ENCODE measurements at places on chromosomes 1 and 21.

DNA sequence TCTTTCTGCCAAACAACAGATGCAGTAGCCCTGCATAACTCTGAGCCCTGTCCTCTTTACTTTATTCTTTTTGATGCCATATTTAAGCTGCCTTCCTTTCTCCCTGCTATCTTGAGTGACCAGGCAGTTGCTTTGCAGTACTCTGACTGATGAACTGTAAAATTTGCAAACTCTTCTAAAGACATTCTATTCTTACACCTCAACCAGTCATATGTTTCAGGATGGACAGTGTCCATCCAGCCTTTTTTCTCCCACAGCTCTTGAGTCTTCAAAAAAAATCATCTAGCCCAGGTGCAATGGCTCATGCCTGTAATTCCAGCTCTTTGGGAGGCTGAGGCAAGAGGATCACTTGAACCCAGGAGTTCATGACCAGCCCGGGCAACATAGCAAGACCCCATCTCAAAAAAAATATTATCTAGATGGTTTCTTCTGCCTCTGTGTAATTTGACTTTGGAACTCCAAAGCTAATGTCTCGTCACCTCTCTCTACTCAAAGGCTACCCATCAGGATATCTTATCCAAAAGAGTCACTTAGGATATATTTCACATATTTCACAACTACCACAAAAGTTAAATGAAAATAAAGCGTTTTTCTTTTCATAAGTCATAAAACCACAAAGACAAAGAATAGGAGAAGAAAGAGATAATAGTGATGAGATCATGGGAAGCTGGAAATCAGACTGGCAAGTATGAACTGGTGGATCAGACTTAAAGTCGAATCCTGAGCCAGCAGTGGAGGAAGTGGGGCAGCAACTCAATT, 54.6 kb upstream of the IPO9 start:
- ATAC-seq, result no peak

DNA sequence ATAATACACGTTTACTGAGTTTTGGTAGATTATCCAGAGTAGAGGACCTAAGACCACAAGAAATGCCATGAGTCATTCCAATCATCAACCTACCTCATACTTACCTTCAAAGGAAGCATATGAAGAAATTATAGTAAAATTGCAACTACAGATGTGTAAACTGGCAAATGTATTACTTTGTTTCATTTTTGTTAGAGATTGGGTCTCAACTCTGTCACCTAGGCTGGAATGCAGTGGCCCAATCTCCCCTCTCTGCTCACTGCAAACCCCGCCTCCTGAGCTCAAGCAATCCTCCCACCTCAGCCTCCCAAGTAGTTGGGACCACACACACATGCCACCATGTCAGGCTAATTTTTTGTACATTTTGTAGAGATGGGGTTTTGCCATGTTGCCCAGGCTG, 5.2 kb downstream of the TMCO1 start:
- ATAC-seq, result peak; percentile 79

DNA sequence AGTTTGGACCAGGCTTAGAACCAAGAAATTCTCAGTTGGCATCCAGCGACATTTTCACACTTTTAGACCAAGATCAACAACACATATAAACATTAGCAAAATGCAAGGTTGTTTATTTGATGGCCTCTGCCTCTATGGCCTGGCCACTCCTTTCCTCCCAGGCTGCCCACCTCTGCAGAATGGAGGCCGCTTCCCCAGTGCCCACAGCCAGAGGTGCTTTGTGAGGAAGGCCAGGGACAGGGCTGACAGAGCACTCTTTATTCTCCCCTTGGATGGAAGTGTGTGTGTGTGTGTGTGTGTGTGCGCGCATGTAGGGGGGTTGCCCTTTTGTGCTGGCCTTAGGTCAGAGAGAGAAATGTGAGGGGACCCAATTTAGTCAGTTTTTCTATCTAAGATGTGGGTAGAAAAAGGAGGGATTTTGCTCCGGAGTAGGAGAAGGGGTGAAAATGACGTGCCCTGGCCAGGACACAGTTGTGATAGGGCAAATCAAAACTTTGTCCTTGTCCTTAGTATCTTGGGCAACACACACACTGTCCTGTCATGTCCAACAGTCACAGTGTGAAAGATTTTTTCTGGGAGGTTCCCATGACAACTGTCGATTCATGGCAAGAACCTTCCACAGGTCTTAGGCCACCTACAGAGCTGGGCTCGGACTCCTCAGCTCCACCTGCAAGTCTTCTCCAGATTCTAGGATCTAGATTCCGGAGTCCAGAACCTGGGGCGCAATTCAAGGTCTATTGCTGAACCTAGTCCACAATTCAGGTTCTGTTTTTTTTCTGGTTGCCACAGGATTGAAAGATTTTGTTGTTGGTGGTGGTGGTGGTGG, 104.9 kb upstream of the SLC2A1 start:
- ATAC-seq, result no peak

DNA sequence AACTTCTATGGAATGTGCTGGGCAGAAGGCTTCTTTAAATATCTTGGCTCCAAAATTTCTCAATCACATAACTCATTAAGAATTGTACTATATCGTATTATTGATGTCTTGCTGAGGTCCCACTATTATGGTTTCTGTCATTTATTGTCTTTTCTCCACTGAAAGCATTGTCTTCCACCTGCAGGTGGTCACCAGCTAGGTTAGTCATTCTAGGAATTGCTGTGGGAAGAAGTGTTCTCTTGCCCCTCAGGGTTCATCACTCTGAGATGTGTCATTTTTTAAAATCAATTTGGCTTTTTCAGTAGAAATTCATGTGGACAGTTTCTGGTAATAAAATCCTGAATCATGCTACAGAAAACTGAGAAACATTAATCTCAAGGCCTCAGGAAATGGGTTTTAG, 66.1 kb downstream of the NCAM2 start:
- ATAC-seq, result no peak

GRCh38 chr1:155160128-155160527, 13.0 kb downstream of the KRTCAP2 start:
- no peak for ATAC-seq

DNA sequence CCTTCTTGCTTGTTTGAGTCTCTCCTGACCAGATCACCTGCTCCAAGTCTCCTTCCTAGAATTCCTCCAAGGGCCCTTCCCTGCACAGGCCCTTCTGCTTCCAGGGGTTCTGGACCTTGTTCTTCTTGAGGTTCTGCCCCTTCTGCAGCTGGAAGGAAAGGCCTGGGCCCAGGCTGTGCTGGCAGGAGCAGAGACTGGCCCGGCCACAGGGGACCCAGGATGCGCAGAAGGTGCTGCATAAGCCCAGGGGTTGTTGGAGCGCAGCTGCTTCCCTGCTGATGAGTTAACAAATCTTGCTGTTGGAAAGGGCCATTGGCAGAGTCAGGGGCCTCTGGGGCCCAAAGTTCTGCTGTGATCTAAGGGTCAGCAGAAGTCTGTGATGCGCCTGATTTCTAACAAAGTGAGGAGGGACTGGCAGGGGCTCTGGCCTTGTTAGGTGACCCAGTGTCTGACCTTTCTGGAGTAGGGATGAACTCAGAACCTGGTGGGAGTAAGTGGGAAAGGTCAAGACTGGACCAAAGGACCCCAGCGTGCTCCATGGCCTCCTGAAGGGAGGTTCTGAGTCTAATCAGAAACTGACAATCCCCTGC, 509.8 kb downstream of the PTPRU start:
- no peak for ATAC-seq

- ATAC-seq, result no peak
Observed at GRCh38 chr1:41838266-41838665, 80.5 kb downstream of the HIVEP3 start.

DNA sequence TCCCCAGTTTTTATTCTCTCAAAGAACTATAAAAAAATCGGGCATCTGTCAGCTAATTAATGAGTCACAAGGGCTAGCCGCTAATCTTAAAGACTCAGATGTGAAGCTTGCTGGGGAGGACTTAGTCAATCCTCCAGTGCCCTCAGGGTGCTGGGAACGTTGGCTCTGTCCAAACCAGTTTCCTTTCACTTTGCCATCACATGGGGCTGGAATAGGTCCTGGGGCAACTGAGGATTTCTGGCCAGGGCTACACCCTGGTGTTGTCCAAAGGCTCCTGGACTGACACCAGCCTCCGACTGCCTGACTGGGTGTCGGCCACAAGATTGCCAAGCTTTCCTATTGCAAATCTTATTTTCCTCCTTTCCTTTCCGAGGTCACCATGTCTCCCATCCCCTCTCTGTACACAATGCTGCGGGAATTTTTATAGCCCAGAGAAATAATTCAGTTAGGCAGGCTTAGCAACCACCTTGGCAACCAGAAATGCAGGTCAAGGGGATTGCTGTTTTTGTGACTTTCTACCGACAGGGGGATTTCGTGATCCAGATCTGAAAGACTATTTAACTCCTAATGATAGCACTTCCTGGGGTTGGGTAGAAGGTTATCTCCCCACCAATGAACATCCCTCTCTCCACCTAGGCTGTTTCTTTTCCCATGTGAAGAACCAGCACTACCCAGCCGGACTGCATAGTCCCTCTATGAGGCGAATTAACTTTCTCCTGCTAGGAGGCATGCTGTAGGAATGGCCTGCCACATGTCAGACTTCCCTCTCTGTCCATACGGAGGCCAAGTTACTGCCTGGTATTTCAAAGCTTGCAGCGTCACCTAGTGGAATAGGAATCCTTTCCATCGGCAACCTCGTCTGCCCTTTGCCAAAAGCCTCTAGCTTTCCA, 29.9 kb upstream of the CTBS start:
- no peak for ATAC-seq

DNA sequence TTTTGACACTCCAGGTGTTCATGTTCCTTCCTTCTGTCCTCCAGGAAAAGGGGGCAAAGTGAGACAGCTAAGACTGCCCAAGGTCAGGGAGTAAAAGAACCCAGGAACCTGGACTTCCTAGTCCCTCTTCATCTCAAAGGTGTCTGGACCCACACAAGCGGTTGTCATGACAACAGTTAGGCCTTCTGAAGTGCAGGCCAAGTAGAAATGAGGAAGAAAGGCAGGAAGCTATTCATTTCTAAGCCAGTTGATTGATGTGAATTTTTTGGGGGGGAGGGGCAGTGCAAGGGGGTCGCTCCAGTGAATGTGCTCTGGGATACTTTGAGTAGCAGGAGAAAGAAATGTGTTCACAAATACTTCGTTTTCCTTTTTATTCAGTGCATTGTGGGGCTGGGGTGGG, 114.3 kb downstream of the NAV1 start:
- ATAC-seq, result no peak

- ATAC-seq, result peak; percentile 74
Observed at GRCh38 chr1:47725992-47726855, 271.0 kb downstream of the TRABD2B start.

DNA sequence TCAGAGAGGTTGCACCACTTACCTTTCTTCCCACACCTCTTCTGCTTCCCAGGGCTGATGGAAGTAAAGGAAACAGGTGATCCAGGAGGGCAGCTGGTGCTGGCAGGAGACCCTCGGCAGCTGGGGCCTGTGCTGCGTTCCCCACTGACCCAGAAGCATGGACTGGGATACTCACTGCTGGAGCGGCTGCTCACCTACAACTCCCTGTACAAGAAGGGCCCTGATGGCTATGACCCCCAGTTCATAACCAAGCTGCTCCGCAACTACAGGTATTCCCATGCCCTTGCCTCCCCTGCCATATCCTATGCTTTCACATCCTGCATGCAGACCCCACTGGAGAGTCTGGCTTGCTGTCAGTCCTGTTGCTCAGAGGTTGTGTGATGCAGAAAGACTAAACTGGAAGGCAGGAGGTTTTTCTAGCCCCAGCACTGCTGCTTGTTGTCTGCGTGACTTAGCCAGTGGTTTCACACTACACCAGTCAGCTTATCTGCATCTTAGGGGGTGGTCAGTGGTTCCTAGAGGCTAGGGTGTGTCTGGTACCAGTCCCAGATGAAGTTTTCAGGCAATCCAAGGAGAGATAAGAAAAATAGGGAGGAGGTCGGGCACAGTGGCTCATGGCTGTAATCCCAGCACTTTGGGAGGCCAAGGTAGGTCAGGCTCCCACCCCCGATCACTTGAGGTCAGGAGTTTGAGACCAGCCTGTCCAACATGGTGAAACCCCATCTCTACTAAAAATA, 10.2 kb downstream of the RHOC start:
- no peak for ATAC-seq

DNA sequence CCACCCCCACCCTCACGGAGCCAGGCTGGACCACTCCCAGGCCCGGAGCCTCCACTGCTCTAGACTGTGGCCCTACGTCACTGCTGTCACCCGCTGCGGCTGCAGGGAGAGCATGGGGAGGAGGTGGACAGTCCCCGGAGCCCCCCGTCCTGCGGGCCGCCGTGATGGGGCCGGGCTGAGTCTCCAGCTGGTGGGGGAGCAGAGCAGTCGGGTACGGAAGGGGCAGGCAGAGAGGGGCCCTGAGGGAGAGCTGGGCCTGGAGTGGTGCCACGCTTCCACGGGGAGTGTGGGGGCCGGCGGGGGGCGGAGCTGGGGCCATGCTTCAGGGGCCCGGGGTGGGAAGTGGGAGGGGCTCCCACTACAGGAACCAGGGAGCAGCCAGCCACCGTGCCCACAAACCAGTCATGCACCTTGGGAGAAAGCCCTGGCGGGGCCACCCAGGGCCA, 98.9 kb upstream of the KCNK1 start:
- no peak for ATAC-seq

DNA sequence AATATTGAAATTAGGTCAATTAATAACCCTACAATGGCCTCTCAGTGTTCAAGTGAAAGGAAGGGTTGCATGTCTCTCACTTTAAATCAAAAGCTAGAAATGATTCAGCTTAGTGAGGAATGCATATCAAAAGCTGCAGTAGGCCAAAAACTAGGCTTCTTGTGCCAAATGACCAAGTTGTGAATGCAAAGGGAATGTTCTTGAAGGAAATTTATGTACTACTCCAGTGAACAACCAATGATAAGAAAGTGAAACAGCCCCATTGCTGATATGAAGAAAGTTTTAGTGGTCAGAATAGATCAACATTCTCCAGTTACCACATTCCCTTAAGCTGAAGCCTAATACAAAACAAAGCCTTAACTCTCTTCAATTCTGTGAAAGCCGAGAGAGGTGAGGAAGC, 10.0 kb downstream of the MAEL start:
- ATAC-seq, result no peak

- no peak for ATAC-seq
Observed at GRCh38 chr21:14862794-14863720, 201.7 kb downstream of the NRIP1 start.

GRCh38 chr1:59242370-59242769, 54.5 kb upstream of the FGGY start:
- no peak for ATAC-seq

- ATAC-seq, result peak; percentile 14
Observed at GRCh38 chr1:6603238-6603914, 707 bp upstream of the KLHL21 start.

DNA sequence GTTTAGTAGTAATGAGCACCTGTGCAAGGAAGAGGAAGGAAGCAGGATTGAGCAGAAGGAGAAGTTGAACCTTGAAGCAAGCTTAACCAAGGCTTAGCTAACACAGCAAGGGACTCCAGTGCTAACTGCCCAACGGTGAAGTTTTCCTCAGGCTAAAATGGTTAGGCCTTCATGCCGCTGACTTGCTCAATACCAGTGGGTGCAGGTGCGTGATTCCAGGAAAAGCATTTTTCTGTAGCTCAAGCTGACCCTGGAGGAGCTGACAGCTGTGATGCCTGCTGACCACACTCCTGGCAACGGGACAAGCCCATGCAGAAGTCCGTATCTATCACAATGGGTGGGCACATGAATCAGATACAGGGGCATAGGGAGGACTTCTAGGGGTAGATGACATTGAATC, 76.5 kb upstream of the FGGY start:
- no peak for ATAC-seq

GRCh38 chr1:202888221-202888530, 773 bp downstream of the RABIF start:
- ATAC-seq, result no peak
